Mesothelial cell of epicardium (in vitro differentiated cells): ENCODE measurements at places on chromosomes 13 and 19. TPM values are rescaled to one million over a fixed set of nuclear protein-coding genes. Genes with fewer than 3 reads are reported as not detected.

DNA sequence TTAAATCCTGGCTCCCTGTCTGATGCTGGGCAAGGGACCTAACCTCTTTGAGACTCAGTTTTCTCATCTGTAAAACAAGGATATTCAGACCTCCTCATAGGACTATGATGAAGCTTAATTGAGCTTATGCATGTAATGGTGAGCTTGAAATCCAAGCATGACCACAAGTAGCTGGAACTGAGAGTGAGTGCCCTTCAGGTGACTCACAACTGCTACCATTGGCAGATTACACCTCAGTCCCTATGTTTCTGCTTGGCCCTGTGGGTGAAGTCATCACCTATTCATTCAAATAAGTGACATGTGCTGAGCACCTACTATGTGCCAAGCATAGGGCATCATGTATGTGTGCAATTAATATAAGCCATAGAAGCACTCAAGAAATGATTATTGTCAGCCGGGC is 25.7 kb downstream of the NOVA2 start:
- no peak for DNase-seq

- no peak for DNase-seq
These were observed 25.3 kb upstream of the FBN3 start for GRCh38 chr19:8174706-8175105.

GRCh38 chr13:107438251-107438650 is 777.1 kb downstream of the LIG4 start:
- DNase-seq, result no peak

DNA sequence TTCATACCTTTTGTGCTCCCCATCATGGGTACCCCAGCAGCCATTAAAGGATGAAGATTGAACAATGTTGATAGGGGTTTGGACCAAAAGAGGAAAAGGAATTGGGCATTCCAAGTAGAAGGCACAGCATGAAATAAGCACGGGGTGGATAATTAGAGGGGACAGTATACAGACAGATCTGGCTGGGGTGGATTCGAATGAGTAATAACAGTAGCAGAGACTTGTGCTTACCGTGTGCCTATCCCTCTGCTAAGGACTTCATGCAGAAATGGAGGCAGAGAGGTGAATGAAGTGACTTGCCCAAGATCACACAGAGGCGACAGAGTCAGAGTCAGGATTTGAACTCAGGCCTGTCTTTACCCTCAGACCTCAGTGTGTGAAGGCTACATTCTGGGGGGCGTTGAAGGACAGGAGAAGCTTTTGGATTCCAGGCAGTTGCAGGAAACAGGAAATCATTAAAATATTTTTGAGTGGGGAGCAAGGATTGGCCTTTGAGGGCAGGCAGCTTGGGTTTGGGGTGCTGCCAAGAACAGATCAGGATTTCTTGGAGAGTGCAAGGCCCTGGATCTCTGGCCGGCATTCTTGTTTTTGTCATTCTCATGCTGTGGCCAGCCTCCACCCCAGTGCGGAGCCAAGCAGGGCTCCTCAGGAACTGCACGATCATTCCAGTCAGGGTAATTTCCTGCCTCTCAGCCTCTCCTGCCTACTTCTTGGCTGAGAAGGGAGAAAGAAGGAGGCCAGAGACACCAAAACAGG is 18.7 kb downstream of the PAF1 start:
- DNase-seq, result no peak

DNA sequence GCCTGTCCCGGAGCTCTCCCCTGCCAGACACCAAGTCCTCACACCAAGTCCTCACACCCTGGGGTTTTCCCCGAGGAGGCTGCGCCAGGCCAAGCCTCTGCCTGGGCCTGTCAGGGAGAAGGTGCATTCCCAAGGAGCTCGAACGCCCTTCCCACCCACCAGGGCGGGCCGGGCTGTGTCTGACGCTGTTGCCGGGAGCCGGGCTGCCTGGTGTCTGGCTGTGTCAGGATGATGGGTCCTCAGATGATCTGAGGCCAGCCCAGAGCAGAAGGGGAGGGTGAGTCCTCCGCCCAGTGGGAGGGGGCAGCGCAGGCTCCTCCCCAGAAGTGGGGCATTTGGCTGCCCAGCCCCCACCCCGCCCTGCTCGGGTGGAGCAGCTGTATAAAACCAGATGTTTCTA is 2.3 kb upstream of the HAS1 start:
- DNase-seq, result peak; percentile 64

GRCh38 chr13:23505007-23505406 is 65.2 kb upstream of the TNFRSF19 start:
- DNase-seq, result no peak

GRCh38 chr19:17981611-17982010 is 14.7 kb downstream of the KCNN1 start:
- DNase-seq, result no peak

- no peak for DNase-seq
These were observed 390.5 kb downstream of the FGF9 start for GRCh38 chr13:22061371-22061805.

DNA sequence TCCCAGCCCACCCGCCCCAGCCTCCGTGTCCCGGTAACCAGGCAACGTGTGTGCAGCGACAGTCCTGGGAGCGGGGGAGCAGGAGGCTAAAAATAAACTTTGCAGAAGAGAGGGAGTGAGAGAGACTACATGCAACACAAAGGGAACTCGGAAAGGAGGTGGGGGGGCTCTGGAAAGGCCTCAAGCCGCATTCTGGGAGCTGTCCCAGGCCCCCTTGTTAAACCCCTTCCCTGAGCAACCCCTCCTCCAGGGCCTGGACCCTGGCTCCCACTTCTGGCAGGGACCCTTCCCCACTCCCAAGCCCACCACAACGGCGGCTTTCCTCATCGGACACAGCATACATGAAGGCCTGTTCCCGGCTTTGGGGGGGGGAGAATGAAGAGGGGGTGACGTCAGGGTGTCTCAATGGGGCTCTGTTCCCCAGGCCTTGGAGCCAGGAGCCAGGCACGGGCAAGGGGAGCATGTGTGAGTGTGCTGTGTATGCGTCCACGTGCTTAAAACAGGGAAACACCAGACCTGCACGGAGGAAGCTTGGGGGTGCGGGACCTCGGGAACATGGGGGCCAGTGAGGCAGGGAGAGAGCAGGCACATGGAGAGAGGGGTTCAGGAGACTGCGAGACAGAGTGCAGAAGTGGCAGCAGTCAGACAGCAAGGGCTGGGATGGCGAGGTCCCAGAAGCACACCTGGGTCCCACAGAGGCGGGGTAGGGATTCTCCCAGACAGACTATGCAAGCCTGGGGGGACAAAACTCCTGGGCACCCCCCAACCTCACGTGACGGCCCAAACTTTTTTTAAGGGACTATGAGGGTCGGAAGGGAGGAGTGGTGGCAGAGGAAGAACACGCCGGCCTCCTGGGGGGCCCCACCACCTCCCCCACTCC is 2.3 kb downstream of the ERF start:
- DNase-seq, result no peak

- DNase-seq, result no peak
These were observed 60.7 kb upstream of the C1QTNF9B start for GRCh38 chr13:23957981-23958380.

GRCh38 chr13:75049735-75050335 is 432.1 kb downstream of the TBC1D4 start:
- DNase-seq, result no peak

GRCh38 chr19:55256562-55257460 is 2.0 kb downstream of the PPP6R1 start:
- DNase-seq, result no peak

- no peak for DNase-seq
These were observed 50.9 kb upstream of the ATP11A start for GRCh38 chr13:112638919-112639318.

DNA sequence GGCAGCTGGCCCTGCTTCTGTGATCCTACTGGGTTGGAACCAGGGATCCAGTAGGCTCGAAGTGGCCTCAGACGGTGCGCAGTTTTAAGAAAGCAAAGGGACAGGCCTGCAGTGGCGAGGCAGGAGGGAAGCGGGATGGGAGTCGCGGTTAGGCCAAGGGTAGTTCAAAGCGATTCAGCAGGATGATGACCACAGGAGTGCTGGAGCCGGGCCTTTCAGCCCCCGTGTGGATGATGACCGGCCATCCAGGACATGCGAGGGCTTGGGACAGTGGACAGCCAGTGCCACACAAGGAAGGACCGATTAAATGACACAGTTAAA is 854 bp downstream of the RNASEH2B start:
- no peak for DNase-seq

- no peak for DNase-seq
These were observed 6.1 kb downstream of the FSD1 start for GRCh38 chr19:4310247-4311121.

GRCh38 chr19:54331626-54332025 is 7.3 kb downstream of the LILRA4 start:
- no peak for DNase-seq

DNA sequence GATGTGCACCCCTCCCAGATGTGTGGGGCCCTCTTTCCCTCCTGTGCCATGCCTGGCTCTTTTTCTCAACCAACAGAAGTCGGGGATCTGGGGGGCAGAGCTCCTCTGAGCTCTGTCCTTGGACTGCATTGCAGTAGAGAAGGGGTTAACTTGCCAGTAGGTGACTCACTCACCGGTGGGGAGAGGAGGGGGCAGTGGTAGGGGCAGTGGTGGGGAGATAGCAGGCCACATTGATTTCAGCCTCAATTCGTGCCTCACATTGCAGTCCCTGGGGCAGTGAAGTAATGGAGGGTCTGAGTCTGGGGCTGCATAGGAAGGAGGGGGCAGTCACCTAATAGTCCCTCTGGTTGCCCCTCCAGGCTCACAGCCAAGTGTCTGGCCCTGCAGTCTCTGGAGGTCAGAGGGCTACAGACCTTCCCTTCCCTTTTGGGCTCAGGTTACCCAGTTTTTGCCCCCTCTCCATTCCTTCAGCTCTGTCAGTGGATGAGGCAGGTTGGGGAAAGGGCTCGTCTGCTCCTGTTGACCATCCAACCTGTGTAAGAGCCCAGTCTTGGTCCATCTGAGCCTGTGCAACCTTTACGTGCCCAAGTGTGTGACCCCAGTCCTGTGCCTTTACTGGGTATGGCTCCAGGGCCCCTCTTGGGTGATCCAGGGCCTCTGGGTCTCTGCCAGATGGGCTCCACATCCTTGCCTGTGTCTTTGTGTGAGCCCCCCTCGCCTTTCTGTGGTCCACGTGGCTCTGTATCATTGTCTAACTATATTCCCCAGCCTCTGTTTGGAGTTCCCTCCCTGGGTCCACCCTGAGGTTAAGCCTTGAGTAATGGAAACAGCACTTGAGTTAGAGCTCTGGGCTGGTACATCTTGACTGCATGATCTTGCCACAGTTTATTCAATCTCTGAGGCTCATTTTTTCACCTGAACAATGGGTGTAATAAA is 13.0 kb downstream of the CIC start:
- DNase-seq, result no peak

DNA sequence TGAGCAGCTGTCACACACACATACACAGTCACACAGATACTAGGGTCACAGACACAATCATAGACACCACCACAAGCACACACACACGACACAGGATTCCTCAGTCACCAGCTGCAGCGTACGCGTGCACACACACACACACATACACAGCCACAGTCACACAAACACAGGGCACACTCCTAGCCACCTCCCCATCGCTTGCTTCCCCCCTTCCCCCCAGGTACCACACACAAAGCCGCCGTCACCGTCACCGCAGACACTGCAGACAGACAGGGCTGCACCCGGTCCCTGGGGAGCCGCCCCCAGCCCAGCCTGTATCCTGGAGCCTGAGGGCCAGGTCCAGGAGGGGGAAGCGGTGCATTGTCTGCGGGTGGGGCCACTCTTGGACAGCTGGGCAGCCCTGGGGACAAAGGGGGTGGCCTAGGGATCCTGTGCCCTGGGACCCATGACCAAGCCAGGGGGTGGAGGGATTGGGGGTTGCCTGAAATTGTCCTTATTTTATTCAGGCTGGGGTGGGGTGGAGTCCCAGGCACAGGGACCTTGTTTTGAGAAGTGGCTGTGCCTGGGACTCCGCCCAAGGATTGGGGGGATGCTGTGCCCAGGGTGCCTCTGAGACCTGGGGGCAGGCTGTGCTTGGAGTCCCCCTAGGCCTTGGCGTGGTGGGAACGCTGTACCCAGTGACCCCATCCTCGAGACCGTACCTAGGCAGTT is 957 bp downstream of the NUMBL start:
- DNase-seq, result no peak

DNA sequence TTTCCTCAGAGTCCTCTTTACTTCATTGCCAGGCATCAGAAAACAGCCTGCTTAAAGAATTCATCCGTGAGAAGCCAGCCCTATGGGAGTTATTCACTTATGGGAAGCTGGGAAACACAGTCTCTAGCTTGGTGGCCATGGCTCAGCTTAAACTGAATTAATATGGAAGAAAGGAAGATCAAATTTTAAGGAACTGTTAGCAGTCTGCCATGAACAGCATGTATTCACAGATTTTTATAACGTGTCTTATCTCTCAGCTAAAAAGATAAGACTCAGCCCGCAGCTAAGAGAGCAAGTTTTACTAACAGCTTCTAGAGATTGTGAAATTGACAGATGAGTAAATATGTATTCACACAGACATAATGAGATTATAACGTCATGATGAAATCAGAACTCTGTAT is 253.7 kb upstream of the RXFP2 start:
- DNase-seq, result no peak

DNA sequence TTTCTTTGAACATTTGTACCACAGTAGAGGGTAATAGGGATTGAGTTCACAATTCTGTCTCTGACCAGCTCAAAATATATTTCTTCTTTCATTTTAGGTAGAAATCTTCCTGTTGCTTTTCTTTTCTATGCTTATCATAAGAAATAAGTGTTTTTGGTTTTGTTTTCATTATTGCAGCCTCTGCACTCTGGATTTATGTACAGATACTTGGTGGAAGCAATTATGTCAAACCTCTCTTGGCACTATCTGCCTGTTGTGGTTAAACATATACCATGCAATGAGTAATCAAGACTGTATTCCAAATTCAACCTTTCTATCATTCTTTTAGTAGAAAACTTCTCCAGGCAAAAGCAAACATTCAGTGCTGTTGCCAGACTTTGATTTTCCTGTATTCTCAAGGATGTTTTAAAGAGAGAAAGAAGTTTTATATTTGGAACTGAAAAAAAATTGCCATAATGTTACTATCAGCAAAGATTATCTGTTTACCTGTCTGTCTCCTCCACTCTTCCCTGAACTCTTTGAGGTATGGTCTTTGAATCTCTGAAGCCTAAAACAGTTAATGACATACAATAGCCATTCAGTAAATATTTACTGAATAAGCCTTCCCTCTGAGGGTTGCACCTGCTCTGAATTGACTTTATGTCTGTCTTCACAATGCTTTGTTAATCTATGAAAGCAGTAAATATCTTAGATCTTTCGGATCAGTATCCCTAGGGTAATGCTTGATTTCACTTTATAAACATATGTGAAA is 612.5 kb upstream of the PRR20A start:
- DNase-seq, result no peak

- DNase-seq, result no peak
These were observed 34.1 kb downstream of the CARD8 start for GRCh38 chr19:48221628-48222027.

DNA sequence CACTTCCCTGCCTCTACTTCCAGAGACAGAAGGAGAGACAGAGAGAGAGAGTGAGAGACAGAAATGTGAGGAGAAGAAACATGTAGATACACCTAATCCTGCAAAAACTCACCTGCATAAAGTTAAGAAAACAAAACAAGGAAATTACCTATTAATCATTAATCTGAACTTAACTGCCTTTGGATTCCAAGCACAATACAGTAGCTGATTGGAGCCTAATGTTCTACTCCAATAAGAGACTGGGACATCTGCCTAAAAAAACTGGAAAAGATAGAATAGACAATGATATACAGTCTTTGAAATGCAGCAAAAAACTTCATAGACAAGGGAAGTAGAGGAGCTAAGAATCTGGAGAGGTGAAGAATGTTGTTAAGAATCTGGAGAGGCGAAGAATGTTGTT is 910.2 kb upstream of the SLC10A2 start:
- no peak for DNase-seq

The MYH14 gene
- 52.3 to 56.6 TPM (median 53.8 TPM) in 3 replicates for total RNA-seq

The FCAR gene
- total RNA-seq, result not detected in 3 replicates

The UPK1A gene
- total RNA-seq, result 1.8 to 2.3 TPM (median 2.0 TPM) in 3 replicates

The LGI4 gene
- 1.1 to 2.0 TPM (median 1.4 TPM) in 3 replicates for total RNA-seq

The RFPL4AL1 gene
- total RNA-seq, result not detected in 3 replicates

The FARP1 gene
- 267 to 289 TPM (median 285 TPM) in 3 replicates for total RNA-seq
